ENCODE measurements at places on chromosomes 6 and 20.

DNA sequence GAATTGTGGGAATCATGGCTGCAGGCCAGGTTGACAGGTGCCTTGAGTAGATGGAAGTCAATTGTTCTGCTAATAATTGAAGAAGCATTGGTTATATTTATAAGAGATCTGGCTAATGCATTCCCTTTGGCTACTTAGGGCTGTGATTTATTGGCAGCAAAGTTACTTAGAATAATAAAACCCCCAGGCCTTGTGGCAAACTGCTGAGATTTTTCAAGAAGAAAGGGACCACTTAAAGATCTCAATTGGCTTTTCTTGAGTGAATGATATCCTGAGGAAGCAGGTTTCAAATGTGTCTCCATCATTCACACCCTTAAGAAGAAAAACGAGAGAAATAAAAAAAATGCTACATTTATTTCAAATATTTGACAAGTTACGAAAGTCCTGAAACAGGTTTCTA is 27.4 kb downstream of the DDO start:
- DNase-seq: no peak

DNA sequence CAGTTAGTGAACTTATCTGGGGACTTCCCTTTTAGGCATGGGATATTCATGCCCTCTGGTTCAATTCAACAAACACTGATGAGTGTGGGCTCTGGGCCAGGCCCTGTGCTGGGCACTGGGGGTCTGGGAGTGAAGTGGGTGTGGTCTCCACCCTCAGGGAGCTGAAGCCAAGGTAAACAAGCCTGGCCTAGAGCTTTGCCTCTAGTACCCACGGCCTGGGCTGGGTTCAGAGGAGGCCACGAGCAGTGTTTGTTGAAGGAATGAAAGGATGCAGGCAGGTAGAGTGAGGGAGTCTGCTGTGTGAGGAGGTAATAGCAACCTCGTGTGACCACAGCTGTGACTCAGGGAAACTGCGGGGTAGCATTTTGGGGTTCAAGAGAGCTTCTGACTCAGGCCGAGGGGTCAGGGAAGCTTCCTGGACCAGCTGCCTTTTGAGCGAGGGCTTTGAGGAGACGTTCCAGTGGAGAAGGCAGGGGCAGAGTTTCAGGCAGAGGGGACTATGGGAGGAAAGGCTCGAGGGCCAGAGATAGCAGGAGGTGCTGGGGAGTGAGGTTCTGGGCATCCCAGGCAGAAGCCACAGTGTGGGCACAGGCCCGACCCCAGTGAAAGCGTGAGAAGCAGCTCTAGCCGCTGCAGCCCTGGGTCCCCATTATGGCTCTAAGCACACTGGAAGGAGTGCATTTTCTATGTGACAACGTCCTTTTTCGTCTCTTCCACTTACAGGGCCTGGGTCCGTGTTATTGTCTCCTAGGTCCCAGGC is 5.6 kb downstream of the MYLK2 start:
- no peak for DNase-seq

GRCh38 chr6:157905590-157906342 is 75.9 kb upstream of the SYNJ2 start:
- no peak for DNase-seq

DNA sequence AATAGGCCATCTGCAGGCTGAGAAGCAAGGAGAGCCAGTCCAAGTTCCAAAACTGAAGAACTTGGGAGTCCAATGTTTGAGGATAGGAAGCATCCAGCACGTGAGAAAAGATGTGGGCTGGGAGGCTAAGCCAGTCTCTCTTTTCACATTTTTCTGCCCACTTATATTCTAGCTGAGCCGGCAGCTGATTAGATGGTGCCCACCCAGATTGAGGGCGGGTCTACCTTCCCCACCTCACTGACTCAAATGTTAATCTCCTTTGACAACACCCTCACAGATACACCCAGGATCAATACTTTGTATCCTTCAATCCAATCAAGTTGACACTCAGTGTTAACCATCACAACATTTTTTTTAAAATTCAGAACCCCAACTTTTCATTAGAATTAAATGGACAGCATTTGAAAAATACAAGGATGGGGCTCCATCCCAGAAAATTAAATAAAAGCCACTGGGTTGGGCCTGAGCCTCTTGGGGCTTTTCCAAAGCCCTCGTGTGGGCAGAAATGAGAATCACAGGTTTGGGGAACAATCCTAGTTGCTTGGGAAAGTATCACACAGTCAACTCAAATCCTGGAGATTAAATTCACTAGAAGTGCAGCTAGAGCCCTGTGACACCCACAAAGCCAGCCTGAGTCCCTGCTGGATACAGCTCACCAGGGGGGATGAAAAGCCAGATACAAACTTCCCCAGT is 2.2 kb downstream of the CLDN20 start:
- no peak for DNase-seq

DNA sequence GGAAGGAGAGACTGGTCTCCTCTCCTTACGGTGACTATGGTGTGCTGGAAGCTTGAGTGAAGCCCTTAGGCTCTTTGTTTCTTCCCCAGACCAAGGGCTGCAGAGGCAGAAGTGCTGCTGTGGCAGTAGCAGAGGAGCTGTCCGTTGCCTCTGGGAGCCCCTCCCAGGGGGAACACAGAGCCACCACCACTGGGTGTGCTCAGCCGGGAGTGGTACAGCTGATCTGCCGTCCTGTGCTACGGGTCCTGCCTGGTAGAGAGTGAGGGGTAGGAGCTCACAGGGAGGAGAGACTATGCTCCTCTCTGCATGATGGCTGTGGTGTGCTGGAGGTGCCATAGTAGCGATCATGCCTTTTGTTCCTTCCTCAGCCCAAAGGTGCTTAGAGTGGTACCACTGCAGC is 318.7 kb downstream of the DOK5 start:
- DNase-seq: no peak

DNA sequence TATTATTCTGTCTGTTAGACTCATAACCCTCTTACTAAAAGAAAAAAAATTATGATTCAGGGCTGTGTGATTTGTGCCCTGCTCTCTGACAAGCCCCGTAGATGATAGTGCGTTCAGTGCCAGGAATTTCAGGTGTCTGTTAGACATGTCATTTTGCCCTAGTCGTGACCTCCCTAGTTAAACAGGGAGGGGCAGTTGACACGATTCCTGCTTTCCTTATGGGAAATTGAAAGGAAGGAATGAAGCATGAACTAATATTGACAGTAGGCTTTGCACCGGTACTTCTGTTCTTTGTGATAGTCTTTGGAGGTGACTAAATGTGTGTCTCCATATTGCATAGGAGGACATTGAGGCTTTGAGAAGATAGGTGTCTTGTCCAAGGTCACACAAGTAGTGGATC is 26.3 kb downstream of the RPRD1B start:
- DNase-seq: no peak

DNA sequence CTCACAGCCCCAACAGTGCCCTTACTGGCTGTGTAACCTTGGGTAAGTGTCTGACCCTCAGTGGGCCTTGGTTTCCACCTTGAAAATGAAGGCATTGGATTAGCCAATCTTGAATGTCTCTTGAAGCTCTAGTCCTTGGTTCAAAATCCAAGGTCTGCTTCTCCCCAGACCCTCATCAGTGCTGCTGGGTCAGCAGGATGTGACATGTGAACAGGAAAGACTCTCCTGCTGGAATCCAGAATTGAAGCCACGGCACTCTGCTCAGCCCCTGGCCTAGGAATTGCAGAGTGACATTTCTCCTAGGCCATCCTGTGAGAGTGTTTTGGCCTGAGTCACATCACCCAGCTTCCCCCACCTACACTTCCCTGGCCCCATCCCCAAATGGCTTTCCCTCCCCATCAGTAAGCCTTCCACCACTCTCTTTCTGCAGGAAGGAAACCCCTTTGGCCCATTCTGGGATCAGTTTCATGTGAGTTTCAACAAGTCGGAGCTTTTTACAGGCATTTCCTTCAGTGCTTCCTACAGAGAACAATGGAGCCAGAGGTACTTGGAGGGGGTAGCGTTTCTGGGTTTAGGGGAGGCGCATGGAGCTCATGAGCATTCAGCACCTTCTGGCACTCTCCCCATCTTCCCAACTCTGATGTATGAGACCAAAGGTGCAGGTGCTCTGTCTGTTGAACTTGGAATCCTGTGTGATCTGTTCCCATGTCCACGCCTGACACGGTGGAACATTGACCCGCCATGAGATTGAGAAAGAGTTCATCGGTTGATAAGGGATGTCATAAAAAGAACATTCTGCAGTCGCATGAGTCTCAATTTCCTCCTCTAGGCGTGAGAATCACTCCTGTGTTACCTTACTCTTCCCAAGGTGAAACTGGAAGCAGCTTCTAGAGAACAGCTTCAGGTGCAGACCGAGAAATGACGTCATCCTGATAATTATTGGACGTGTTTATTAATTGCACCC is 8.8 kb downstream of the POFUT1 start:
- no peak for DNase-seq

All from NCI-H2171 (cell line).